A172 (cell line): ENCODE measurements at places on chromosomes 3 and 15.

DNA sequence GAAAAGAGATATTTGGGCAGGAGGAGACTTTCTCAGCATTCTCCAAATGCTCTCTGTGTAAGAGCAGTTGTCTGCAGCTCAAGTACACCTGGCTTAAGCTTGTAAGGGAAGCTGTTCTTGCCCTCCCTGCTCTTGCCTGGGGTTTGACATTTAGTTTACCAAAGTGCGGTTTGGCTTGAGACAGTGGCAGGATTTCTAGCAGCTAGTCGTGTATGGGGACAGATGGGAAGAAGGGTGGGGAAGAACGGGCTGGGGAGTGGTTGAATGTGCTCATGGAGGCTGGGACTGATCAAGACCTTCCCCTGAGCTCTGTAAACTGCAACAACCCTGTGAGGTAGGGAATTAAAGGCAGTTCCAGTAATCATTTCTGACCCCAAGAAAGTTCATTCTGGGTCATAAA, 39.8 kb downstream of the SQOR start:
- DNase-seq = no peak

GRCh38 chr3:59316688-59317275, 267.0 kb upstream of the CFAP20DC start:
- no peak for DNase-seq

- DNase-seq = no peak
Observed at GRCh38 chr3:143439817-143440216, 320.2 kb downstream of the CHST2 start.

GRCh38 chr3:190366133-190366532, 21.8 kb upstream of the CLDN16 start:
- peak; percentile 70 for DNase-seq

DNA sequence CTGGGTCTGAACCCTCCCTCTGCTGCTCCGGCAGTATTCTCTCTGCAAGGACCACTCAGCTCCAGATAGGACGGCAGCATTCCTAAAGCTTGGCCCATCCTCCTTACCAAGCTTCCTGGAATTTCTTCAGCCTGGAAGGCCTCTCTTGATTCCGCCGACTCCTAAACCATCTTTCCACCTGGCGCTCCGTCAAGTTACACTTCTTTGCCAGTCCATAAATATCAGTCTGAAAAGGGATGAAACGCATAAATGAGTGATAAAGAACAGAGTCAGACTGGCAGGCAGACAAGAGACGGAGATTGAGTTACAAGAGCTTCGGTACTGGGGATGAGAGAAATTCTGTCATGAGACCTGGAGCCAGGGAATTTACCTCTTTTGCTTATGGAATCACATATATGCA, 44.3 kb downstream of the CERS3 start:
- no peak for DNase-seq

DNA sequence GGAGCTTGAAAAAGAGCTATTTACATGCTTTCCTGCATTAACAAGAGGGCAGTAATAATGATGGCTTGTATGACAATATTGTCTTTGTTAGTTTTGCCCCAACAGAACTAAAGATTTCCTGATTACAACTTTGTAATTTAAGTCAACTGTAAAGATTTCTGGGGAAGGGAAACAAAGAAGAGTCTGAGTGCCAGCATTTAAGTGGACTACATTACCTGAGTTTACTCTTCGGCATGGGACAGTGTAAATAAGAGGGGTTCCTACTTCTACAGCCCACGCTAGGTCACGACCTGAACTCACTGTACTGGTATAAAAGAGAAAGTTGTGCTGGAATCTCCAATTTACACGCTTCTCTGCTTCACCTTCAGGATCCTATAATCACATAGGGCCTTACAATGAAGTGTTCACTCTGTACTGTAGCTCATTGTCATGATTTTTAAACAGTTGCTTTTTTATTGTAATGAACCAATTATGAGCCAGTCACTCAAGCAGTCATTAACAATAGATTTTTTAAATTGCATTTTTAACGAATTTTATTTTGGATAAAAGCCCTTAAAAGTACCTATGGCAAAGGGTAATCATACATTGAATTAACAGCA, 39.6 kb downstream of the DPH6 start:
- DNase-seq = no peak

- no peak for DNase-seq
Observed at GRCh38 chr3:188026191-188026968, 127.6 kb upstream of the LPP start.

DNA sequence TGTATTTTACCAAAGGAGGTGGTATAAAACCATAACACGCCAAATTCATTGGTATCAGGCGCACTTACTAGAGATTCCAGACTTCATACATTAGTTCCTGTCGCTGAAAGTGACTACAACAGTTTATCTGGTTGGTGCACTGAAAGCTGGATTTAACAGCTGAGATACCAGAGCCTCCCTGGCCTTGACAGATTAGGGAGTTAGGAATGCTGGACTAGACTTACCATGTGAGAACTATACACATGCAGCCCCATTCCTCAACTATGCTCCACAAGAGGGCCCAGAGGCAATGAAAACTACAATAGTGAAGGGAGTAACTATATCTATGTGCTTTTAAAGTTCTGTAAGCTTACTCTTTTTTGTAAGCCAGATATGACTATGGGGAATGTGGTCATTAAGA, 174.4 kb downstream of the STAG1 start:
- DNase-seq = no peak

- DNase-seq = no peak
Observed at GRCh38 chr3:40913192-40913591, 286.1 kb upstream of the CTNNB1 start.

- DNase-seq = no peak
Observed at GRCh38 chr3:134085034-134085775, 55.5 kb upstream of the SLCO2A1 start.

GRCh38 chr3:113685124-113685523, 11.3 kb downstream of the USF3 start:
- DNase-seq = no peak

DNA sequence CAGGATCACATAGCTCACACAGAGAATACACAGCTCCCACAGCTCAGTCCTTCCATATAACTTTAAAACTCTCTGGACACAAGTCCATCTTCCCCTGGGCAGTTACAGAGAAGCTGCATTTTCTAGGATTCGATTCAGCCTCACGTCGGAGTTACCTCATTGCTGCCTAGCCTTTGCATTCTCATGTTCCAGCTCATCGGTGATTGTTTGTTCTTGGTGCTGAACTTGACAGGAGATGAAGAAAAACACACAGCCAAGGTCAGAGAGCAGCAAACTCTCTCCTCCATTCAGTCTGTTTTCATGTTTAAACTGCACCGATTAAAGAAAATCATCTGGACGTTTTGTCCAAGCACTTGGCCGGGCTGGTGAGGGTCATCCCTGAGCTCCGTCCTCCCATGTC, 375.5 kb upstream of the CFAP20DC start:
- DNase-seq = peak; percentile 19

DNA sequence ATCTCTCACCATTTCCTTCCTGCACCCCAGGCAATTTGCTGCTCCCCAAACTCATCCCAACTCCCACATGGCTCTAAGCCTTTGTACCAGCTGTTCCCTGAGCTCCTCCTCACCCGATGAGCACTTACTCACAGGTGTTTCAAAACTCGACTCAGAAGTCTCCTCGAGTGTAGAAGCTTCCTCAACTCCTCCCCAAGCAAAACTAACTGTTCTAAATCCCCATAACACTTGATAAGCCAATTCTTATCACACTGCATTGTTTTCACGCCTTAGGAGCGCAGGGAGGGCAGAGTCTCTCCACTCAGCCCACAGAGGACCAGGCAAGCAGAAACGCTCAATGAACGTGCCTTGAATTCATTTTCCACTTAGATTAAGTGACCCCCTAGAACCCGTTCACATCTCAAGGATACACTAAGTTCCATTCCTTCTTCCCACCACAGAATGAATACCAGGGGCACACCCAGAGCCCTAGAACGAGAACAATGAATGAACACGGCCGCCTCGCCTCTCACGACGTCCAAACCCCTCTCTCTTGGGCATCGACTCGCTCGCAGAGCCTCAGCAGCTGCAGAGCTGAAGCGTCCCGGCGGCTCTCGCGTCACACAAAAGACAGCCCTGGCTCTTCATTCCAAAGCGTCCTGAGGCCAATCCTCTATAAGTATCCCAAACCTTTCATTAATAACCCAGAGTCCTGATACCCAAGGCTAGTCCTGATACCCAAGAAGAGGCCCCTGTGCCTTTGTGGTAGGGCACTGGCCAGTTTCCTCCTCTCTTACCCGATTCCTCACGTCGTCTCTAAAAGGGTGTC, 1.1 kb downstream of the RAF1 start:
- peak; percentile 44 for DNase-seq

- DNase-seq = peak; percentile 78
Observed at GRCh38 chr3:126959921-126960603, 22.9 kb upstream of the PLXNA1 start.

DNA sequence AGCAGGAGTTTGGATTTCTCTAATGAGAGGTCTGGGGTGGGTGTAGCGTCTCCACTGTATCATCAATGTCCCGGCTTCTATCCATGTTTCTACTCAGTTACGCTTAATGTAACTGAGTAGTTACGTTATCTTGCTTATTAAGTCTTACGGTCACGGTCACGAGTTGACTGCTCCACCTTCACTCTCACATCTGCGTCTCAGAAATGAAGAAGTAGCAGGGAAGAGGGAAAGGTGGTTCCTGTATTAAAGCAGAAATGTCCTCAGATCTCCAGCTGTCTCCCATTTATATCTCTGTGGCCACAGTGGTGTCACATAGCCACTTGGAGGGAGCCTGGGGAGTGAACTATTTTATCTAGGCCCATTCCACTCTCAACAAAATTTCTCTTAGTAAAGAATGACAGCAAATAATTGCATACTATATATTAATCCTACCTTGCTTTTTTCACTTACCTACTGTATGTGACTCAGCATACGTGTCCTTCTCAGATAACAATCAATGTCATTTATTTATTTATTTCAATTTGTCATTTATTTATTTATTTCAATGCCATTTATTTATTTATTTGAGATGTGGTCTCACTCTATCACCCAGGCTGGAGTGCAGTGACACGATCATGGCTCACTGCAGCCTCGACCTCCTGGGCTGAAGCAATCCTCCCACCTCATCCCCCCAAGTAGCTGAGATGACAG, 39.7 kb upstream of the RNU6-1 start:
- DNase-seq = no peak

- peak; percentile 16 for DNase-seq
Observed at GRCh38 chr3:32246079-32246675, 7.7 kb downstream of the CMTM8 start.

- DNase-seq = no peak
Observed at GRCh38 chr3:189340680-189341460, 169.1 kb downstream of the TPRG1 start.

GRCh38 chr3:31573036-31573779, 40.5 kb downstream of the STT3B start:
- no peak for DNase-seq

DNA sequence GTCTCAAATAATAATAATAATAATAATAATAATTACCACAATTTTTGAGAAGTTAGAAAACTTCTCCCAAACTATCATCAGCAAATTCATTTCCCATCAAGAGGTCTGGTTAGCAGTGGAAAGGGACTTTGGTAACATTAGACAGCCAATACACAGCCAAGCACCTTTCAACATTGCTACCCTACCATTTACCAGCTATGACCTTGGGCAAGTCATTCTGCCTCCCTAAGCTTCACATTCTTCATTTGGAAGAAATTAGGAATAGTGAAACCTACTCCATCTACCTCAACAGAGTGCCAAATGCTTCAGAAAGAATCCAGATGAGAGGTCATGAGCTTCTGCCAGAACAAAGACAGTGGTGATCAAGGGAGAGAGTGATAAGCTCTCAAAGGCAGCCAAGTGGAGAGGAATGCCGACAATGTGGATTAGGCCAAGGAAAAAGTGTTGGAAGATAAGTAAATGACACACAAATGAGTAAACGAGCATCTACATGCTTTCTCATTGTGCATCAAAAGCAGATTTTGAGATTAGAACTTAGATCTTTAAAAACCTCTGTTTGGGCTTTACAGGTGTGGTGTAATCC, 42.9 kb upstream of the LPP start:
- DNase-seq = no peak

GRCh38 chr3:93906245-93906644, 67.5 kb downstream of the PROS1 start:
- DNase-seq = no peak

GRCh38 chr3:188270423-188270972, 116.5 kb downstream of the LPP start:
- peak; percentile 84 for DNase-seq

DNA sequence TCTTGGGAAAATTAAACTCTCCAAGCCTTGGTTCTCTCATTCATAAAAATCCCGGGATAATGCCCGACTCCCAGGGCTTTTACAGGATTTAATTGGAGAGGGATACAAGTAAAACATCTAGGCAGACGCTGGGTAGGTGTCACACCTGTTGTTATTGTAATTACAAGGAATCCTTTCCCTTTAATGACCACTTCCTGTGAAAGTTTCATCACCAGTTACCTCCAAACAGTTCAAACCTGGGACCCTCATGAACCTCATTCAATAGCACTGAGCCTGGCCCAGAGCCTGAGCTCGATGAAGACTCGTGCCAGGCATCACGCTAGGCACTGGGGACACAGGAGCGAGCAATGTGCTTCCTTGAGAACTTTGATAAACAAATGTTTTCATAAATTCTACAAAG, 2.1 kb upstream of the RYK start:
- DNase-seq = no peak

DNA sequence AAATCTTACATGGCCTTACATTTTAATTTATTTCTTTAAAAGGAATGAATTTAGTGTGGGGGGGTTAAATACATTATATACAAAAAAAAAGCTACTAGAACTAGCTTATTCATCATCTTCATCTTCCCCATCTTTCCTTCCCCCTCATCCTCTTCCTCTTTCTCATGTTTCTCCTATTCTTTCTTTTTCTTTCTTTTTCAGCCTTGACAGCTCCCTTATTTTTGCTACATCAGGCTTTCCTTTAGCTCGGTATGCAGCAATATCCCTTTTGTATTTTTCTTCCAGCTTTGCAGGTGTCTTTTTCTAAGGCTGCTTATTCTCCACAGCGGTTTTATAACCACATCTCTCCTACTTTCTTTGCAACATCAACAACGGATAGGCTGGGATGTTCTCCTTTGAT, 41.3 kb upstream of the PDE8A start:
- no peak for DNase-seq

DNA sequence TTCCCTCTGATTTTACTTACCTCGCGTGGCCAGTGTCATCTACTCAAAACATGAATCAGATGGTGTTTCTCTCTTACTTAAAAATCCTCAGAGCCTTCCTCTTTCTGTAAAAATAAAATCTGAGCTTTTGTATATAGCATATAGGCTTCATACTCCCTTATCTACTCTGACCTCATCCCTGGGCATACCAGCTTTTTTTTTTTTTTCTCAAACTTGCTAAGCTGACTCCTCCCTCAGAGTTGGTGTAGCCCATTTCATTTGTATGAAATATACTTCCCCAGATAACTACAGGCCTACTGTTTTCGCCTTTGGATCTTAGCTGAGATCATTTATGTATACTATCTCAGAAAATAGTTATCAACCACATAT, 648.9 kb upstream of the ALCAM start:
- no peak for DNase-seq

DNA sequence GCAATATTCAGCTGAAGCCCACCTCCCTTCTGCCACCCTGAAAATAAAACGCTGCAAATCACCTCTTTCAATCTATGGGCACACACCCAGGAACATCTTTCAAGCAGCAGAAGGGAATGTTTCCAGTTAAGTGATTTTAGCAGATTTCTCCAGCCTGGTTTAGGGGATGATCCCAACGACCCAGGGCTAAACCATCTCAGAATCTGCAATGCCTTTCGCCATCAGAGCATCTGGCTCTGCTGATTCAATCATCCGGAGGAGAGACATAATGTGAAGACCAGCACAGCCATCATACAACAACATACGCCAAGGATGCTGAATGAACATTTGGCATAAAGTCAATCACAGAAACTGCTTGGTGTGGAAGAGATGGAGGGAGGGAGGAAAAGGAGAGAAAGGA, 15.5 kb upstream of the LRRN1 start:
- DNase-seq = no peak
